ENCODE measurements at places on chromosomes 5 and 9.

- DNase-seq, result no peak
Measured at GRCh38 chr9:73537561-73537960, 385.9 kb downstream of the ANXA1 start.

GRCh38 chr9:97630591-97630990 lies 2.6 kb downstream of the TSTD2 start:
- no peak for DNase-seq

GRCh38 chr5:79032031-79032695 lies 37.3 kb downstream of the DMGDH start:
- DNase-seq, result no peak

GRCh38 chr9:134329886-134330285 lies 3.6 kb downstream of the RXRA start:
- no peak for DNase-seq

Measured in foreskin fibroblast (primary cell).